ENCODE measurements at places on chromosomes 2 and 18. TPM values are rescaled to one million over a fixed set of nuclear protein-coding genes. Genes with fewer than 3 reads are reported as not detected.
A peak's percentile ranks its signal among the peaks of the same experiment; 100 is the strongest.

Gene PSMD14
- total RNA-seq, result 38.5 TPM

- H3K27me3 ChIP-seq, result peaks cover 8% of the 10 kb centered on the region
- no peaks in the 10 kb centered on the region for H3K4me1 ChIP-seq
- no peaks in the 10 kb centered on the region for H3K36me3 ChIP-seq
- no peak overlapping the region for H3K27ac ChIP-seq
- peak; percentile 62 for DNase-seq
These were observed 7.4 kb upstream of the NTSR2 start for GRCh38 chr2:11677136-11678055.

Gene IL18R1
- total RNA-seq, result 3.6 TPM

Gene LYPD6B
- not detected for total RNA-seq

DNA sequence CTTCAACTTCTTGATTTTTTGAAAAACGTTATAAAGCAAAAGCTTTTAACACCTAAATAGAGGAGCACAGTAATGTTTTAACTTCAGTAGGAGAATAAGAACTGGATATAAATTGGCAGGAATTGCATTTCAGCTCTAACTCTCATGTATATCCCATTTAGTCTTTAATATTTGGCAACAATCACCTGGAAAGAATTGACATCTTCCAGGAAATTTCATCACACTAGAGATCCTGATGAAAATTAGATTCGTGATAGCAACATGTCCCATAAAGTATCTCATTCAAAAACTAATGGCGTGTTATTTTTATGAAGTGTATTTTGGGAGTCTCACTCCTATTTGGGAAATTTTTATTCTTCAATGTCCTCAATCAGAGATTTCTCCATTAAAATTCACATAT is 131.1 kb upstream of the DNAJC10 start:
- no peaks in the 10 kb centered on the region for H3K27me3 ChIP-seq
- H3K36me3 ChIP-seq, result no peaks in the 10 kb centered on the region
- H3K27ac ChIP-seq, result no peak overlapping the region
- no peak for DNase-seq
- H3K4me3 ChIP-seq, result no peak overlapping the region

GRCh38 chr2:189579585-189580186 is 900 bp downstream of the SLC40A1 start:
- H3K27me3 ChIP-seq, result no peaks in the 10 kb centered on the region
- H3K4me3 ChIP-seq, result peak overlapping the region; percentile 58
- DNase-seq, result no peak
- H3K27ac ChIP-seq, result peak overlapping the region; percentile 83
- no peaks in the 10 kb centered on the region for H3K4me1 ChIP-seq

GRCh38 chr2:168948621-168949212 is 47.6 kb downstream of the G6PC2 start:
- no peaks in the 10 kb centered on the region for H3K4me1 ChIP-seq
- H3K4me3 ChIP-seq, result no peak overlapping the region
- H3K36me3 ChIP-seq, result no peaks in the 10 kb centered on the region
- DNase-seq, result no peak
- no peak overlapping the region for H3K27ac ChIP-seq
- no peaks in the 10 kb centered on the region for H3K27me3 ChIP-seq

GRCh38 chr18:48084041-48084757 is 153.7 kb upstream of the SMAD2 start:
- H3K4me1 ChIP-seq, result no peaks in the 10 kb centered on the region
- no peak overlapping the region for H3K4me3 ChIP-seq
- no peak overlapping the region for H3K27ac ChIP-seq
- no peak for DNase-seq
- H3K36me3 ChIP-seq, result no peaks in the 10 kb centered on the region

- H3K4me3 ChIP-seq, result no peak overlapping the region
- H3K36me3 ChIP-seq, result no peaks in the 10 kb centered on the region
- no peak overlapping the region for H3K27ac ChIP-seq
- DNase-seq, result no peak
These were observed 147.4 kb downstream of the SOX11 start for GRCh38 chr2:5839550-5839949.

DNA sequence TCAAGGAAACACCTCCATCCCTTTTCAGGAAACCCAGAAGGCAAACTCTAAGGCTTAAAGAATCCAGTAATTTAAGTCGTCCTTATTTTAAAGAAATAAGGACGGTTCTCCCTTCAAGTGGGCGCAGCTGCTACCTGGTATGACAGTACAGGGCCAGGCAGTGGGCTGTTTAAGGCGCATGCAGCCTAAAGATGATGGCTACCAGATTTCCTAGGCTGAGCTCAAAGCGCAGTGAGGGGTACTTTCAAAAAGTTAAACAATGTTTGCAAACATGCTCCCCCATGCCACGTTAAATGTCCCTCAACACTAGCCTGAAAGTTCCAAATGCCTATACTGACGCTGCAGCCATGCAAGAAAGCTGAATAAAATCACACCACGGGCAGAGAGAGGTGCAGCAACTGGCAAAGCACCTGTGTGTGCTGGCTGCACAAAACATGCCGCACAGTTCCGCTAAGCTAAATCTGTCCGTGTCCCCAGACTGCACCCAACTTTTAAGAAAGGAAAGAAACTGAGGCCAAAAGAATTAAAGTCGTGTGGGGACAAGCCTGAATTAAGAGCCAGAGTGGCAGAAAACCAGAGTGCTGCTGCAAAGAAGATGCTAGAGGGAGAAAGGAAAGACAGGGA is 583 bp downstream of the HIBCH start:
- DNase-seq, result no peak
- H3K36me3 ChIP-seq, result no peaks in the 10 kb centered on the region
- H3K27ac ChIP-seq, result peak overlapping the region; percentile 89
- no peaks in the 10 kb centered on the region for H3K27me3 ChIP-seq
- H3K4me3 ChIP-seq, result peak overlapping the region; percentile 64

- H3K27me3 ChIP-seq, result no peaks in the 10 kb centered on the region
- no peak overlapping the region for H3K27ac ChIP-seq
- DNase-seq, result no peak
These were observed 323.6 kb downstream of the GBX2 start for GRCh38 chr2:235844561-235844960.

GRCh38 chr2:74005786-74006185 is 21.1 kb downstream of the TET3 start:
- DNase-seq, result no peak
- H3K4me3 ChIP-seq, result no peak overlapping the region
- H3K27me3 ChIP-seq, result no peaks in the 10 kb centered on the region
- no peaks in the 10 kb centered on the region for H3K36me3 ChIP-seq

GRCh38 chr18:46073474-46074331 is 1.6 kb upstream of the PSTPIP2 start:
- no peaks in the 10 kb centered on the region for H3K36me3 ChIP-seq
- H3K27ac ChIP-seq, result no peak overlapping the region
- H3K27me3 ChIP-seq, result no peaks in the 10 kb centered on the region
- H3K4me1 ChIP-seq, result peaks cover 32% of the 10 kb centered on the region
- no peak for DNase-seq

DNA sequence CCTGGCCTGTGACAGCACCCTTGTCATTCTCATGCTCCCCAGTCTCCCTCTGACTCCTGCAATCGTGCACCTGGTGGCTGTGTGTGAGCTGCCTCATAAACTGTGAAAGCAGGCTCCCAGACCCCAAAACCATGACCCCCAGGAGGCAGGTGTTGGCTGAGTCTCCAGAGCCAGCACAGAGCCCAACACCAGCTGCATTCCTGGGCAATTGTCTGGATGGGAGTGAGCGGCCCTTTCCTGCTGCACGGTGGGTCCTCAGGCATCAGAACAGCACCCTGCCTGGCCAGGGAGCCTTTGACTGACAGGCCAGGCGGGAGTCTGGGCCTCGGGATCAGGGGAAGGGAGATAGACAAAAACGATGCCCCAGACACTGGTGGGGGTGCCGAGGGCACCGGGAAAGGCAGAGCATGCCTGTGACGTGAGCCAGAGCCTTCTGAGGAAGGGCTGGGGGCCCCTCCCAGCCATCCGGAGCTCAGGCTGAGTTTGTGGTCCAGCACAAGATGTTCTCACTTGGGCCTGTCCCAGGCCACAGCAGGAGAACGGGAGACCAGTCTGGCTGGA is 135.1 kb upstream of the GPC1 start:
- H3K36me3 ChIP-seq, result no peaks in the 10 kb centered on the region
- DNase-seq, result no peak
- no peaks in the 10 kb centered on the region for H3K4me1 ChIP-seq

- H3K36me3 ChIP-seq, result no peaks in the 10 kb centered on the region
- no peak overlapping the region for H3K4me3 ChIP-seq
- DNase-seq, result no peak
- no peak overlapping the region for H3K27ac ChIP-seq
- no peaks in the 10 kb centered on the region for H3K27me3 ChIP-seq
- no peaks in the 10 kb centered on the region for H3K4me1 ChIP-seq
These were observed 437.3 kb downstream of the ZNF521 start for GRCh38 chr18:24914685-24915084.

DNA sequence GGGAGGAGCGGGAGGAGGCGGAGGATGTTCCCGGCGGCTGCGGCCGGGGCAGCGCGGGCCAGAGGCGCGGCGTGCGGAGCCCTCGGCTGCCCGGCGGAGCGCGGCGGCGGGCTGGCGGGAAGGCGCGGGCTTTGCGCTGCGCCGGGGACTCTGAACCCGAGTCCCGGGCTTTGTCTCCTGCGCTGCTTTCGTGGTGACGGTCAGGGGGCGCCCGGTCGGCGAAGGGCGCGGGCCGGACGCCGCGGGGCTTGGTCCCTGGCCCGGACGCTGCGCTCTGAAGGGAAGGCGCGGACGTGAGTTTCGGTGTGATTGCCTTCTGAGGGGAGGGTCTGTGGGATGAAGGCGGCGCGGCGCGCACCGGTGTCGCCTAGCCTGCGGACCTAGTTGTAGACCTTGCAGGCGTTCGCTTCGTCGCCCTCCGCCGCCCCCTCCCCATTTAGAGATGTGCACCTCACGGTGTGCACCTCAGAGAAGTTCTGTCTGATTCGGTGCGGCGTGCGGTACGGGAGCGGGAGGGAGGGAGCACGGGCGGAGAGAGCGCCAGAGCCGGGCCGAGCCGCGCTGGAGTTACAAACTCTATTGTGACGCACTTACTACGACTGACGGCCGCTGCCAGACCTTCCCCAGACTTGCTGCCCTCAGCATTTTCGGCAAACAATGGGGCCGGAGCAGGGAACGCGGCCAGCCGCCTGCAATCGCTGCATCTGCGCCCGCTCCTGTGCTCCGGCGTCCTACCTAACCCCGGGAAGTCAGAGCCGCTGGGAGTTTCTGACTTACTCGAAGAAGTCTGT is 2.1 kb downstream of the BCL2L11 start:
- H3K36me3 ChIP-seq, result no peaks in the 10 kb centered on the region
- H3K4me1 ChIP-seq, result no peaks in the 10 kb centered on the region
- peak overlapping the region; percentile 76 for H3K4me3 ChIP-seq
- H3K27me3 ChIP-seq, result peaks cover 18% of the 10 kb centered on the region
- peak; percentile 94 for DNase-seq

All from sigmoid colon (tissue), 7 donors.